ENCODE measurements at places on chromosomes 16 and 17.

- no peak for DNase-seq
Observed at GRCh38 chr17:27873211-27873610, 20.0 kb downstream of the LYRM9 start.

DNA sequence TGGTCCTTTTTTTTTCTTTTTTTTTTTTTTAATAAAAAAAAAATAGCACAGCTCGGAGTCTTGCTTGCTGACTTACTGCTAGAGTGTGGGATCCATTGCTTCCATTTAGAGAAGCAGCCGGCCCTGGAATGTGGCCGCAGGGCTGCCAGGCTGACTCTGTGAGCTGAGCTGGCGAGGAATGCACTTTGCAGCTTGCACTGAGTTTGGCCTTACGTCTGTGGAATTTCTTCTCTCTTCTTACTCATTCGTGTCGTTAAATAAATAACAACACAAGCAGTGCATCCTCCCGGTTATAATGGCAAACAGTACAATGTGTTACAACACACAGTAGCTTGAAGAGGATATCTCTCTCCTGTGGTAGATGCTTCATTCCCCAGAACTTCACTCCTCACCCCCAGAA lies 69.2 kb downstream of the PRKCB start:
- no peak for DNase-seq

DNA sequence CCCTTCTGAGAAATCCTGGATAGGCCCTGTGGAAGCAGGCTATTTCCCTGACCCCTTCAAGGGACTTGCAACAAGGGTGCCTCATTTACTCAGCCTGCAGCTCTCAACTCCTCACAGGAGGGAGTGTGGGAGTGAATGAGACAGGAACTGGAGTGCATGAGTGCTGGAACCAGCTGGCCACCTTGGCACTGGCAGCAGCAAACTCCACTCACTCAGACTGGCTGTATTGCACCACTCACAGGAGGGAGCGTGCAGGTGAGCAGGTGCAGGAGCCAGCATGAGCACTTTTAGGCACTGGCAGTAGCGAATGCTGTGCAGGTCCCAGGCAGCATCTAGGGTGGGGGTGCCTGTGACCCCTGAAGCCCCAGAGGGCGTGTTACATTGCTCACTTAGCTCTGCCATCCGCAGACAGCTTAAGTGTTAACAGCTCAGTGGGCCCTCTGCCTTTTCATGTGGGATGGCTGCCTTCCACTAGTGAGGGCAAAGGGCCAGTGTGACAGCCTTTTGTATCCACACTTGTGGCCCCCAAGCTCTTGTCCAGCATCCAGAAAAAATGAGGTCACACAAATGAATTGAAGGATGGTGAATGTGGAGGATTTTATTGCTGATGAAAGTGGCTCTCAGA lies 11.0 kb upstream of the ZNHIT3 start:
- DNase-seq, result no peak

DNA sequence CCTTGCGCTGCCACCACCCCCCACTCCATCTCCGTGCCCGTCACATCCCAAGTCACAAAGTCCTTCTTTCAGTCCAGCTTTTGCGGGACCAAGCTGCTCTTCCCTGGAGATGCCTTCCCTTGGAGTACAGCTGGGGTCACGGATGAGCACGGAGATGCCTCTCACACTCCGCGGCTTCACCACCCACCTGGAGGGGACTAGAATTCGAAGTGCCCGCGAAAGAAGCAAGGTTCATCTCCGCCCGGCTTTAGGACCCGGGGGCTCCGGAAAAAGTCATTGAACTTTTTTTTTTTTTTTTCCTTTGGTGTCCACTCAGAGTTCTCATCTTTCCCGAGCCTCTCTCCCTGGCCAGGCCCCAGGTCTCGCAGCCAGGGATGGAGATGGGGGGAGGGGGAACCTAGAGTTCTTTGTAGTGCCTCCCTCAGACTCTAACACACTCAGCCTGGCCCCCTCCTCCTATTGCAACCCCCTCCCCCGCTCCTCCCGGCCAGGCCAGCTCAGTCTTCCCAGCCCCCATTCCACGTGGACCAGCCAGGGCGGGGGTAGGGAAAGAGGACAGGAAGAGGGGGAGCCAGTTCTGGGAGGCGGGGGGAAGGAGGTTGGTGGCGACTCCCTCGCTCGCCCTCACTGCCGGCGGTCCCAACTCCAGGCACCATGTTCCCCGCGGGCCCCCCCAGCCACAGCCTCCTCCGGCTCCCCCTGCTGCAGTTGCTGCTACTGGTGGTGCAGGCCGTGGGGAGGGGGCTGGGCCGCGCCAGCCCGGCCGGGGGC lies at the start of gene FKBP10:
Gene FKBP10 (plus strand): TSS at position 624 of the 771 bp plus-strand sequence. CDS start 31 bp downstream, at position 655.
- DNase-seq, result no peak

GRCh38 chr16:23836404-23837311 lies 875 bp downstream of the PRKCB start:
- DNase-seq, result peak; percentile 26

- no peak for DNase-seq
Observed at GRCh38 chr17:32330147-32330546, 11.8 kb downstream of the C17orf75 start.

- no peak for DNase-seq
Observed at GRCh38 chr17:73841431-73842060, 197.3 kb upstream of the SDK2 start.

DNA sequence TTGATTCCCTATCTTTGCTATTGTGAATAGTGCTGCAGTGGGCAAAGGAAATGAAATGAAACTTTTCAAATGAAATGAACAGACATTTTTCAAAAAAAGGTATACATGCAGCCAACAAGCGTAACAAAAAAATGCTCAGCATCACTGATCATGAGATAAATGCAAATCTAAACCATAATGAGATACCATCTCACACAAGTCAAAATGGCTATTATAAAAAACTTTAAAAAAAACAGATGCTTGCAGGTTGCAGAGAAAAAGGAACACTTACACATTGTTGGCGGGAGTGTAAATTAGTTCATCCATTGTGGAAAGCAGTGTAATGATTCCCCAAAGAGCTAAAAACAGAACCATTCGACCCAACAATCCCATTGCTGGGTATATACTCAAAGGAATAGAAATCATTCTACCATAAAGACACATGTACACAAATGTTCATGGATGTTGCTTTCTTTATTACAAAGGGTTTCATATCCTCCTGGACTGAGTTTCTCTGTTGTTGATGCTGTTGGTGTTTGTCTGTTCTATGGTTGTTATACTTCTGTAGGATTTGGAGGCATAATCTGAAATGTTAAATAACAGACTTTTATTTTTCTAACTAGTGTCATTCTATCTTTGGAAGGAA lies 99.3 kb upstream of the SOX9 start:
- no peak for DNase-seq

DNA sequence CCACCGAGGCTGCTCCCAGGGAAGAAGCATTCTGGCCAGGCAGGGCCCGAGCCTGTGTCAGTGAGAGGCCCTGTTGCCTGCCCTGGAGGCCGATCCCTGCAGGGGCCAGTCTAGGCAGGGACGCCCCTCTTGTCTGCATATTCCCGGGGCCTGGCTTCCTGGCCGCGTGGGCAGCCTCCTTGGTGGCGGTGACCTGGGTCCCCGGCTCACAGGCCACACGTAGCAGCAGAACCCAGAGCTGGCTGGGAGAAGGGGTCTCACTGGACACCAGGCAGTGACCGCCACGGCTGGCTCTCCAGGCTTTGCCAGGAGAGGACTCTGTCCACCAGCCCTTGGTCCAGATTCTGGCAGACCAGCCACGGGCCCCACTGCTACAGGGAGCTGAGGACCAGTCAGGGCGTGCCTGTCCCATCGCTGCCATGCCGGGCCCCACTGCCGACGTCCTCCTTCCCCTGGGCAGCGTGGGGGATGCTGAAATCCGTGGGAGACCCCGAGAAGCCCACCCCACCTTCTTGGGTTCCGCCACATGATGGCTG lies 3.7 kb upstream of the CACNA1H start:
- DNase-seq, result no peak

GRCh38 chr17:67769231-67769630 lies 51.5 kb downstream of the NOL11 start:
- DNase-seq, result no peak

DNA sequence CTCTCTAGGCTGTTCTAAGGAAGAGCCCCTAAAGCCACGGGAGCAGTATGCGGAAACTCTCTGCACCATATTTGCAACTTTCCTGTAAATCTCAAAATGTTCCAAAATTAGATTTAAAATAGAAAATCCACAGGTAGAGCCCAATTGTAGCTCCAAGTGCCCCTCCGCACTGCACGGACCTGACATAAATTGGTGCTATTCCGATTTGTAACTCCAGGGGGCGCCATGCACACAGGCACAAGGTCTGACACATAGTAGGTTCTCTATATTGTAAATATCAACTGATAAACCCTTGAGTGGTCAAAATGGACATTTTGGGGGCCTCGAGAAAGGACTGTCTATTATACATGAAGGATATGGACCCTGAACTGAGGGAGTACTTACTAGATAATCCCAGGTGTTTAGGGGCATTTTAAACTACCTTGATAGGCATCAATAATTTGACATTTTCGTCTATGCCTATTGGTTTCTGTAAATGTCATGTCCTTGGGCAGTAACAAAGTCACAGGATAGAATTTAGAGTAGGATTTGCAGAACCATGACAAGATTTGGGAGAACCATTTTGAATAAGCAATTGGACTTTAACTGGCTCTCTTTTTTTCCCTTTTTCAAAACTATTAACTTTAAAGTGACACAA lies 36.6 kb upstream of the TMEM132E start:
- DNase-seq, result peak; percentile 37

DNA sequence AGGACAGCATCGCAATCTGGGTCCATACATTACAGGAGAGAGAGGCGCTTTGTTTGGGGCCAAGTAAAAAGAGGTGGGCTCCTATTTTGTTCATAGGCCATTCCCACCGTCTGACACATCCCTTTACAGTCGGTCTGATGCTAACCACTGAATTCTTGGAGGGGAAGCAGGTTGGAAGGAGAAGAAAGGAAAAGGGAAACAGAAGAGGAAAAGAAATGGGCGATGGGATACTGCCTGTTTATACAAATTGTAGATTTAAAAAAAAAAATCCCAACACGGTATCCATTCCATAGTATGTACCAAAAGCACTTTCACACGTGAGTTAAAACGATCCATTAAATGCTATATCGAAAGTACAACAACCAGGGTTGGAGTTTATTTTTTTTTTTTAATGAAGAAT lies 4.0 kb upstream of the ZFHX3 start:
- DNase-seq, result no peak

- DNase-seq, result no peak
Observed at GRCh38 chr16:51392521-51393187, 241.6 kb upstream of the SALL1 start.

DNA sequence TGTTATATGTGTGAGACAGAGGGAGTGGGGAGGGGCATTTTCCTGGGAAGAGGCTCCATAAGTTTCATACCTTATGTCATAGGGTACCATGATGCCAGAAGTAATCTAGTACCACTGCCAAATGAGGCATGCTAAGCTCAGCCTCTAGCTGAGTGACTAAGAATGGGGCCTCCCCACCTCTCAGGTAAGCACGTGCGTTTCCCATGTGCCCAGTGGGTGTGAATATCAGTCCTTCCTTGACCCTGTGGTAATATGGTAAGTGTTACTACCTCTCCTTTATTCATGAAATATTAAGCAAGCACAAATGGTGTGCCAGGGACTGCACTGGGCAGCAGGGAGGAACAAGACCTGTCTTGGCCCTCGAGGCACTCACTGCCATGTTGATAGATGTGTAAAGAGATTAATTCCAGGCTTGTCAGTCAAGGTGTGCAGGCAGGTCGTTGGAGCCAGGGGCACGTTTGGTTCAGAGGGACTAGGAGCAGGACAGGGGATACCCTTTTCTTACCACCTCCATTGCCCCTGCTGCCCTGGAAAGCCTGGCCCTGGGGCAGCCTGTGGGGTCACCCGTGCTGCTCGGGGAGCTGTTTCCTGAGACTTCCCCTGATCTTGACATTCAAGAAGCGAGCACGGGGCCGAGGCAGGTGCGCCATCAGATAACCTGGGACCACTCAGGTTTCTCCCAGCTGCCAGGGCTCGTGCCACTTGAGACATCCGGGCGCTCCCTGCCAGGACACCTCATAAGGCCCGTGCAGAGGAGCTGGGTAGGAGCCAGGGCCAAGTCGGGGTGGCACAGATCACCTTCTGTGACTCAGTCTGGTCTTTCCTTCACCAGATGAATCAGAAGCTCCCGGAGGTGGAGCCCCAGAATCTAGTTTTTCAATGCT lies 8.8 kb downstream of the RSAD1 start:
- no peak for DNase-seq

- DNase-seq, result no peak
Observed at GRCh38 chr16:19135896-19136438, 22.2 kb downstream of the ITPRIPL2 start.
